ENCODE measurements at places on chromosomes 11 and 22.

DNA sequence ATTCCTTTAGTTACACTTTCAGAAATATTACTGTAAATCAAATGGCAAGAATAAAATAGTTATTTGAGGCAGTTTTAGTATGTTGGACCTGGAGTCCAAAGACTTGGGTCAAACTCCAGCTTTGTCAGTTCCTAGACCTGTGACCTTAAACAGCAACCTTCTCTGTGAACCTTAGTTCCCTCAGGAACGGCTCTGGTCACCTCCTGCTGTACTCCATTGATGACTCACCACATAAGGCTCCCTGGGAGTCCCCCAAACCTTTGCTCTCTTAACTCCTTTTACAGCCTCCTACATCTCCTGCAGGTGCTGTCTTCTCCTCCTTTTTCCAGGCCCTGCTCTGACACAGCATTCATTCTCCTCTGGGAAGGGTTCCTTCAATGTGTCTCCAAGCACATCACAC is 29.1 kb downstream of the LIMK2 start:
- DNase-seq = no peak

DNA sequence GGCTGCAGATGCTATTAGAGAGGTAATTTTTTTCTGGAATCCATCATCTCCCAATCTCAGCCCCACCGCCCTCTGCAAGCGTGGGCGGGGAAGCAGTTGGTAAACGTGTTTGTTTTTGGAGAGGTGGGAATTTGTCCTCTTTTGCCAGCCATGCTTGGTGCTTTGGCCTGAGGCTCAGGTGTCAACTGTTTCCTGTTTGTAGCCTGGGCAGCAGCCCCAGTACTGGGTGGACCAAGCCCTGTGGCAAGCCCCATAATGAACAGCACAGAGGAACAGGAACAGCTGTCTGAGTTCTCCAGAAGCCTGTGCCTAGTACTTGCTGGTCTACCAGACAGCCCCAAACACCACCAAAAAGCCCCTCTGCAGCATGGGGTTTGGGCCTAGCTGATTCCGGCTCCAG is 39.6 kb downstream of the POU2F3 start:
- DNase-seq = no peak

DNA sequence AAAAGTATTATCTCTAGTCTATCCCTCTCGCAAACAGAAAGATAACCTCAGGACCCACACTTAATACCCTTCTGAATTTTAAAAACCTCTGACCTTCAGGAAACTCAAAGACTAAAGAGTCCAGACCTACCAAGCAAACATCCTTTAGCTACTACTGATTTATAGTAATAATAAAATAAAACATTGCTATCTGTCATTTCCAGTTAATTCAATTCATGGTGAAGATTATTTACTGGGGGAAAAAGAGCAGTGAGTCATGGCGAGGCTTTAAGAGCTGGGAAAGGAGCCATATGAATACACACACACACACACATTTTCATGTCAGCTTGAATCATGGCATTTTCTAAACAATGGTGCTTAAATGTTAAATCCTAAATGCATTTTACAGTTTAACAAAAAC is 87.1 kb downstream of the FAM76B start:
- no peak for DNase-seq

DNA sequence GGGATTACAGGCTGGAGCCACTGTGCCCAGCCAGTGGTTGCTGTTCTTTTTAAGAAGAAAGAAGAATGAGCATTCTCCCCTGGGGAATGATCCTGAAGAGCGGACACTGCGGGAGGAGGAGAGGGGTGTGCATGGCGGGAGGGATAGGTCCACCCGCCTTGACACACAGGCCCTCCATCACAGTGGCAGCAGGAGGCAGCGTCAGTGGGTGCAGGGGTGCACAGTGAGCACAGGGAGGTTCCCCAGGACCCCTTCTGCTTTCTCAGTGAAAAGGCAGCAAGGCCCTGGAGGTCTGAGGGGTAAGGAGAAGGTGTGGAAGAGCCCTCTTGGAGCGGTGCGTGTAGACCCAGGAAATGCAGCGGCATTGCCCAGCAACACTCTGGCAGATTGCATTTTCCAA is 28.9 kb upstream of the CBX7 start:
- DNase-seq = no peak

DNA sequence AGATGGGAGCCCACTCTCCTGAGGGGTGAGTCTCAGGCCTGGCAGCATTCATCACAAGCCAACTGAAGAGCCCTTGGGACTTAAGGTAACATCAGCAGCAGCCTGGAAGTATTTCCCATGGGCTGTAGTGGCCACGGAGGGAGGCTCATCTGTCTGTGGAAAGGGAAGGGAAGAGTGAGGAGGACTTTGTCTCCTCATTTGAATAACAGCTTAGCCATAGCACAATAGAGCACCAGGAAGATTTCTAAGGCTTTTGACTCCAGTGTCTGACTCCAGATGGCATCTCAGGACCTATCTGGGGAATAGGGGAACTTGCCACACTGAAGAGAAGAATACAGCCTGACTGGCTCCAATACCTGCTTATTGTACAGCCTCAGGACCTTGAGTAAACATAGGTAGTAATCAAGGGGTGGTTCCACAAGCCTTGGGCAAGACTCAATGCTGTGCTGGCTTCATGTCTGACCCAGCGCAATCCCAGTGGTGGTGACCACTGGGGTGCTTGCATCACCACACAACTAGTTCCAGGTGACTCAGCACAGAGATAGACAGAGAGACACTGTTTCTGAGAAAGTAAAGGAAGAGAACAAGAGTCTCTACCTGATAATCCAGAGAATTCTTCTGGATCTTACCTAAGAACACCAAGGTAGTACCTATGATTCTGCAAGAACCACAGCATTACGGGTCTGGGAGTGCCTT is 510.5 kb upstream of the CCDC179 start:
- no peak for DNase-seq

DNA sequence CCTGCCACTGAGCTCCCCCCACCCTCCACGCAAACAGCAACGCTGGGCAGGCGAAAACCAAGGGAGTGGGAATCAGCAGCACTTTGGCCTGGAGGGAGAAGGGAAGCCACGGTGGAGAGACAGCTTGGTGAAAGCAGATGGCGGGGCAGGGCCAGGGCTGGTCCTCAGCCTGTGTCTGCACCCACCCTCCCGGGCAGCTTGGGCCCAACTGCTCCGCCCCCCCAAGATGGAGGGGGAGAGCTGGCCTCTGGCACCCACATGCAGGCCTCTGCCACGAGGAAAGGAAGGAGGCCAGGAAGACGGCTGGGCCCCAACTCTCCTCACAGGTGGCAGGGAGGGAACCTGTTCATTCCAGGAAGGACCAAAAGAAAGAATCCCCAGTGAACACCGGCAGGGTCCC is 17.8 kb downstream of the MAFF start:
- no peak for DNase-seq

- DNase-seq = no peak
Measured at GRCh38 chr22:37920126-37920525, 14.0 kb downstream of the MICALL1 start.
